ENCODE measurements at places on chromosomes 5 and 9. TPM values are rescaled to one million over a fixed set of nuclear protein-coding genes. Genes with fewer than 3 reads are reported as not detected.

GRCh38 chr9:21965401-21965951, 28.7 kb downstream of the CDKN2A start:
- DNase-seq: no peak

Gene CCDC192
- not detected for total RNA-seq

DNA sequence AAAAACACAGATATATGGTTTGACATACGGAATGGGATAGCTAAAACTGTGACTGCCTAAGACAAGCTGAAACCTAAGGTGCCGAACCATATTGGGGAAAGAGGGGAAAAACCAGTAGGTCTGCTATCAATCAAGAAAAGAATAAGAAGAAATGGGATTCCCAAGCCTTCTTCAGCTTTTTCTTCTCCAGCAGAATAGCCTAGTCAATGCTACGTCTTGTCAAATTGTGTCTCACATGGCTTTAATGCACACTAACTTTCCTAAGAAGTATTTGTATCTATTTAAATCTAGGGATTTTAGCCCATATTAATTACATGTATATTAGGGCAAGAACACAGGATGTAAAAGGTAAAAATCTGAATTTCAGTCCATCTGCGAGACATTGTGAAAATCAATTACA, 797 bp upstream of the FBXO38 start:
- DNase-seq: peak; percentile 17

DNA sequence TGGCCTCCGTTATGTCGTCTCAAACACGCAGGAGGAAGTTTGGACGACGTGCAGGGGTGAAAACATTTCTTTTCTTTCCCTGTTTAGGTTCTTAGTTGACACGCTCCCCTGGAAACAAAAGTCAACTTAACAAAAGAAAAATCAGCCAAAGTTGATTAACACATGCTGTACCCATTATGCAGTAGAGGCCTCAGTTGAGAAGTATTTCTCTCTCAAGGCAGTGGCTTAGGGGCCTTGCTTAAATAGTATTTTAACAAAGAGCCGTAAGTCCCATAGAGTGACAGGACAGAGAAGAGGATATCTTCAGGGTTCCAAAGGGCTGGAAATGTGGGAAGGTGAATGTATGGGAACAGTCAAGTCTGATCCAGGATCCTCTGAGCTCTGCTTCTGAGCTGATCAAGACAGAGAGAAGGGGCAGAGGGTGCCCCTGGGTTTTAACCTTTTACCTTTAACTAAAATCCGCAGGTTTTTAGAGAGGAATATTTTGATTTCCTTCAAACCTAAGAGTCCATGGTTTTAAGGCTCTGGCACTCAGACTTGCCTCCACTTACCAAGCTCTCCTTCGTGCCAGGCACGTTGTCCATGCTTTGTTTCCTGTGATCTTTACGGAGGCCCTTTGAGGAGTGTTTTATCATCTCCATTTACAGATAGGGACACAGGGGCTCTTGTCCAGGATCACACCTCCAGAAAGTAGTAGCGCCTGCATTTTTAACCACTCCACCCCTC, 629 bp upstream of the CD74 start:
- DNase-seq: no peak

- DNase-seq: no peak
Observed at GRCh38 chr9:112110094-112110776, 64.9 kb downstream of the SUSD1 start.

Gene SLC6A19
- total RNA-seq: 0.31 TPM

- peak; percentile 50 for DNase-seq
Observed at GRCh38 chr9:2919347-2919746, 75.5 kb upstream of the PUM3 start.

Data from myocyte (in vitro differentiated cells).